ENCODE measurements at places on chromosomes 13 and 19.

GRCh38 chr19:29884466-29884865 is 57.6 kb upstream of the URI1 start:
- no peak for DNase-seq

DNA sequence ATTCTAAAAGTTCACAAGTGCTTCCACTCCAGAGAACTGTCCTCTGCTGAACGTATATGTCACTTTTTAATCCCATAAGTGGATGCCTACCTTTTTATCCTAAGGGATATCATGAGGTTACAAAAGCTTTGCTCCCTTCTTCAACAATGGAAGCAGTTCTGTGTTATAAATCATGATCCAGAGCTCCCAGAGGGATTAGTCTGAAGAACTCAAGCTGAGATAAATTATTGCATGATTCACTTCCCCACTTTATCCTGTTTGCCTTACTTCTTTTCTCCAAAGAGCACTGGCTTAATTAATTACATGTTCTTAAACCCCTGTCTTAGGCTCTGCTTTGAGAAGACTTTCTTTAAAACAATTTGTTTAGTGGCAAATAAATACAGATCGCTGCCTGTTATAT is 246.7 kb downstream of the PCDH17 start:
- no peak for DNase-seq

DNA sequence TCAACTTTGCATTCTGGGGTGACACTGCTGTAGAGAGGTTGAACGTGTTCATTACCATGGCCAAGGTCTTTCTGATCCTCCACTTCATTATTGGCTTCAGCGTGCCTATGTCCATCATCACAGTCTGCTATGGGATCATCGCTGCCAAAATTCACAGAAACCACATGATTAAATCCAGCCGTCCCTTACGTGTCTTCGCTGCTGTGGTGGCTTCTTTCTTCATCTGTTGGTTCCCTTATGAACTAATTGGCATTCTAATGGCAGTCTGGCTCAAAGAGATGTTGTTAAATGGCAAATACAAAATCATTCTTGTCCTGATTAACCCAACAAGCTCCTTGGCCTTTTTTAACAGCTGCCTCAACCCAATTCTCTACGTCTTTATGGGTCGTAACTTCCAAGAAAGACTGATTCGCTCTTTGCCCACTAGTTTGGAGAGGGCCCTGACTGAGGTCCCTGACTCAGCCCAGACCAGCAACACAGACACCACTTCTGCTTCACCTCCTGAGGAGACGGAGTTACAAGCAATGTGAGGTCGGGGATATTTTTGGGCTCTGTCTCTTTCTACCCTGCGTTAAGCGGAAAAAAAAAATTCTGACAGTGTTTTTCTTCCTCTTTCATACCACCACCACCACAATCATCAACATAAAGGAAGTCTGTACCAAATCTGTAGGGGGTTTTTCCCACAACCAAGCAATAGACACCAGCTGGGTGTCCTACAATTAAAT is 29.5 kb downstream of the FPR3 start:
- no peak for DNase-seq

DNA sequence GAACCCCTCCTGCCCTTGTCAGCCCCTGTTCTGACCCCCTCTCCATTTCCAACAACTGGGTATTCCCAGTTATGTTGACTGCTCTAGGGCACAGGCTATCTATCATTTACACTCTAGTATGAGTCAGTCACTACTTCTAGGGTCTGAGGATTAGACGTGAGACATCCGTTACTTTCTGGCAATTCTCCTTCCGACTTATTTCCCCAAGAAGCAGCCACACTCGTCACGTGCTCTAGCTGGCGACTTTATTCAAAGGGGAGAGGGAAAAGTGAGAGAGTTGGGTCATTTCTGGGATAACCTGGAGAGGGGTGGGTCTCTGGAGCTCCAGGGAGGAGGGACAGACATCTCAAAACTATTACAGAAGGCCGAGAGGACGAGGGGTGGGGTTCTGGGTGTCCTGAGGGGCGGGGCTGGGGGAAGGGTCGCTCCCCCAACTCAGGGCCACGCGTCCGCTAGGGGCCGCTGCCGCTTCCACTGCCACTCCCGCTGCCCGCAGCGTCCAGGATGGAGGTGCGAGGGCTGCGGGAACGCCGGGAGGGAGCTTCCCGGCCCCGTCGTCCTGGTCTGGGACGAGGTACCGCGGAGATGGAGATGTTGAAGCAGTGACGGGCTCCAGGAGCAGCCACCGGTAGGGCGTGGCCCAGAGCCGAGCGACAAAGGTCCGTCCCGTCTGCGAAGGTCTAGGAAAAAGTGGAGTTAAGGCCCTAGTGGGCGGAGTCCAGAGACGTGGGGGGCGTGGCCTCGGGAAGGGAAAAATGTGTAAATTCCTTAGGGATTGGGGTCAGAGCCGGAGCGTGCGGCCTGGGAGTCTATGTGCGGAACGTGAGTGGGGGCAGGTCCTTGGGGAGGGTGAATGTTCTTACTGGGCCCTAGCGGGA is 8.9 kb downstream of the RTBDN start:
- no peak for DNase-seq

DNA sequence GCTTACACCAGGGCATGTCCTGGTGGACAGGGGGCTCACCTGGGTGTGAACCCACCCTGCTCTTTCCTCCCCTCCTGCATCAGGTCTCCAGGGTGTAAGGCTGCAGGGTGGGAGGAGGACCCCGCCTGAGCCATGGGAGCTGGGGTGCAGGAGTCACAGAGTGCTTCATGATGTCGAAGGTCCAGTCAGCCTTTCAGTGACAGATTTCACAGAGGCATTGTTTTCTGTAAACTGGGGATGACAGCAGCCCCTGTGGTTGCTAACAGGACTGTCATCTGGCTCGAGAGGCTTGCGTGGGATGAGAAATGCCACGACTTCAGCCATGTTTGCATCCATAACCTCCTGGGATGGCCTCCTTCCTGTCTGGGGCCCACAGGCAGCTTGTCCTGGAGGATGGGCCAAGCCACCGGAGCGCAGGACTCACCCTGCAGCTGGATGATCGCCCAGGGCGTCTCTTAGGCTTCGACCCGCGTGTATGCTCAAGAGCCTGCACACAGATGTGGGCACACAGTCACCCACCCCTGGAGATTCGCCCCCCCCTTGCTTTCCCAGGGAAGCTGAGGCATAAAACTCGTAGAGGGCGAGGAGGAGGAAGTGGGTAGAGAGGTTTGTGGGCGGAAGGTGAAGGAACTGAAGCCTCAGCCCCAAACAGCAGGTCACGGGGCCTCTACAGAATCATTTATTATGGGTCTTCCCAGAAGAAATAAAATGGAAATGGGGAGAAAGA is 4.9 kb downstream of the NANOS3 start:
- no peak for DNase-seq

GRCh38 chr19:10554760-10555609 is 10.8 kb downstream of the KRI1 start:
- DNase-seq = no peak

DNA sequence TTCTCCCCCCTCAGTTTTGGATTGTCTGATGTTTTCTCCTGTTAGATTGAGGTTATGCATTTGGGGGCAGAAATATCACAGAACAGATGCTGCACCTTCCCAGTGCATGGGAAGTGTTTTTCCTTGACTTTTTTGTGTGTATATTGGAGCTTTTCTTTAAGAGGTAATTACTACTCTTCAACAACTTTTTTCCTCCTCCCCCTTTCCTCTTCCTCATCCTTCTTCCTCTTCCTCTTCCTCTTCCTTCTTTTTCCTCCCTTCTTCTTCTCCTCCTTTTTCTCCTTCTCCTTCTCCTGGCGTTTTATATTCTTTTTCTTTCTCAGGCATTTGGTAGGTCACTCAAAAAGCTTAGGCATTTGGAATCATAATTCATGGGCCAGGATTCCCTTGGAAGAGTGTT is 18.1 kb upstream of the SPATA13 start:
- no peak for DNase-seq

DNA sequence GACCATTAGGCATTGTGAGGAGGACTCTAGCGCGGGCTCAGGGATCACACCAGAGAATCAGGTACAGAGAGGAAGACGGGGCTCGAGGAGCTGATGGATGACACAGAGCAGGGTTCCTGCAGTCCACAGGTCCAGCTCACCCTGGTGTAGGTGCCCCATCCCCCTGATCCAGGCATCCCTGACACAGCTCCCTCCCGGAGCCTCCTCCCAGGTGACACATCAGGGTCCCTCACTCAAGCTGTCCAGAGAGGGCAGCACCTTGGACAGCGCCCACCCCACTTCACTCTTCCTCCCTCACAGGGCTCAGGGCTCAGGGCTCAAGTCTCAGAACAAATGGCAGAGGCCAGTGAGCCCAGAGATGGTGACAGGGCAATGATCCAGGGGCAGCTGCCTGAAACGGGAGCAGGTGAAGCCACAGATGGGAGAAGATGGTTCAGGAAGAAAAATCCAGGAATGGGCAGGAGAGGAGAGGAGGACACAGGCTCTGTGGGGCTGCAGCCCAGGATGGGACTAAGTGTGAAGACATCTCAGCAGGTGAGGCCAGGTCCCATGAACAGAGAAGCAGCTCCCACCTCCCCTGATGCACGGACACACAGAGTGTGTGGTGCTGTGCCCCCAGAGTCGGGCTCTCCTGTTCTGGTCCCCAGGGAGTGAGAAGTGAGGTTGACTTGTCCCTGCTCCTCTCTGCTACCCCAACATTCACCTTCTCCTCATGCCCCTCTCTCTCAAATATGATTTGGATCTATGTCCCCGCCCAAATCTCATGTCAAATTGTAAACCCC is 2.8 kb upstream of the CEACAM5 start:
- DNase-seq = no peak

GRCh38 chr13:48161530-48162179 is 66.8 kb upstream of the MED4 start:
- no peak for DNase-seq

DNA sequence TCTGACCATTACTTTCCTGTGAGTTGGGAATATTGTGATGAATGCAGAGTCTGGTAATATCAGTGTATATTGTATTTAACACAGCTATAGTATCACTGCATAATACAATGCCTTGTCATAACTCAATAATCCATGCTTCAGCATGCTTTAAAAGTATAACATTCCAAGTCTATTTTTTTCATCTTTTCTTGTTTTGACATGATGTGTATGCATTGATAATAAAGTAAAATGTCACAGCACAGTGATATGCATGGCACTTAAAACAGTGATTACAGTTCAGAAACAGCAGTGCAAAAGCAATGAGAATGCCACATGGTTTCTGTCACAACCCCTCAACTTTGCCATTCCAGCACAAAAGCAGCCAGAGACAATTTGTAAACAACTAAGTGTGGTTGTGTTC is 17.8 kb downstream of the KATNAL1 start:
- DNase-seq = no peak

Measured in stimulated activated CD4-positive, alpha-beta T cell treated with anti-CD3 and anti-CD28 coated beads, TNF-alpha, amount 100 ng/mL, for 4 hours (primary cell).